ENCODE measurements at places on chromosomes 2 and 18.

DNA sequence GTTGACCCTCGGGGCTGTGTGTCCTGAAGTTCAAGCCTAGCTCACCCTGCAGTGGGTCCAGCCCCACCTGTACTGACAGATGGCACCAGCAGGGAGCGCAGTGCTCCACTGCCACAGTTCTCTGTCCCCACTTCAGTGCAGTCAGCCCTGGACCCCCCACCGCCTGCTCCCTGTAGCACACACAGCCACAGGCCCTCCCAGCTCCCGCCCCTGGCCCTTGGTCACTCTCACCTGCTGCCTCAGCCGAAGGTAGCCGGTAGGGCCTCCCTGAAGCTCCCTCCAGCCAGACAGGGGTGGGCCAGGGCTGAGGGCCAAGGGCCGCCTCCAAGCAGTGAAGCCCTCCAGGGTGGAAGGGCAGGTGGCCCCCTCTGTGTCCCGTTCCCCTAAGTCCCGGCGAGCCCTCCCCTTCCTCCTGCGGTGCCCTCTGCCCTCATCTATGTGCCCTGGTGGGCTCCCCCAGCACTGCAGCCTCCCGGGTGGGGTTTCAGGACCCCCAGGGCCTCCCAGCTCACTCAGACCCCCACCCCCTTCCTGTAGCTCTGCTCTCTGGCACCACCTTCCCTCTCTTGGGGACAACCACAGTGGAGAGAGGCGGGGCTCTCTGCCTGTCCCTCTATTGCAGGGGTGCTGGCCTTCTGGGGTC is 10.8 kb upstream of the ALPP start:
- DNase-seq: no peak

DNA sequence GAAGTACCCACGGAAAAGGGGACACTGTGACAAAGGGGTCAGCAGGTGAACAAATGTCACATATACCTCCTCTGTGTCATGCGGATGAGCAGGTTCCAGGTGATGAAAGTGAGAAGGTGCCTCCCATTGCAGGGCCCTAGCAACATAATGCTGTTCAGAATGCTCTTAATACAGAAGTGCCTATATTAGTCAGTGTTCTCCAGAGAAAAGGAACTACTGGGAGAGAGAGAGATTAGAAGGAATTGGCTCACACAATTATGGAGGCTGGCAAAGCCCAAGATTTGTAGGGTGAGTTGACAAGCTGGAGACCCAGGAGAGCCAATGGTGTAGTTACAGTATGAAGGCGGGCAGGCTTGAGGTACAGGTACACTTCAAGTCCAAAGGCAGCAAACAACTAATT is 98.1 kb upstream of the CDC42EP3 start:
- no peak for DNase-seq

GRCh38 chr2:182548031-182548950 is 121.5 kb upstream of the PDE1A start:
- DNase-seq: no peak

DNA sequence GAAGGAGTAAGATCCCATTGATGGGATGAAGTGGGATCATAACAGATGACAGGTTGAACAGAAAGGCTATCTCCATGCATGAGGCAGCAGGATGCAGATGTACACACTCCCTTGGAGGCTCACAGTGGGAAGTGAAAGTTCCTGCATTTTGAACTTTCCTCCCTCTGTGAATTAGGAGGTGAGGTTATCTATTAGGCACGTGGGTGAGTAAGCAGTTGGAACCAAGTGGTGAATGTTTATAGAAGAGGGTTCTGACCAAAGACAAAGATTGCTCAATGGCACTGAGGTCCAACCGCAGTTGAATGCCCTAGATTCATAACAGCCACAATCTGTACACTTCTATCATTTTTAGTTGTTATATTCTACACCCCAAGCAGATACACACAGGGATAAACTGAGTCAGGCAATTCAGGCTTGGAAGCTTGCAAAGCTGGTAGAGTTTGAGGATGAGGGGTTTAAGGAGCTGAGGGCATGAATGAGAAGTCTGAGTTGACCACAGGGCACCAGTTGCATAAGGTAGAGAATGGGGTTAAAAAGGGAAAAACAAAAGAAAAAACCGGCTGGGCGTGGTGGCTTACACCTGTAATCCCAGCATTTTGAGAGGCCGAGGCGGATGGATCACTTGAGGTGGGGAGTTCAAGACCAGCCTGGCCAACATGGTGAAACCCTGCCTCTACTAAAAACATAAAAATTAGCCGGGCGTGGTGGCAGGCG is 7.1 kb upstream of the KCMF1 start:
- no peak for DNase-seq

DNA sequence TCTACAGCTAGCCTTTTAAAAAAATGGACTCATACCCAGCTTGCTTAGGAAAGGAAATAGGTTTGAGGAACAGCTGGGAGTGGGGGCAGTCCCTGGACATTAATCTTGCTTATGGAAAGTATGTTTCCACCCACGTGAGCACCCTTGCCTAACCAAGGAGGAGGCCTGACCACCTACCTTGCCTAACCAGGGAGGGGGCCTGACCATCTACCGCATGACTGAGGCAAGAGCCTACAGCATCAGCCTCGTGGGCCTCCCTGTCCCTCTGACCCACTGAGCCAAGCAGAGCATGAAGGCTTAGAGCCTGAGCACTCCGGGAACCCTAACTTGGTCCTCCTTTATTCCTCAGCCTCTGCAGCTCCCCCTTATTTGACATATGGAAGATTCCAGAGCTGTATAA is 20.2 kb downstream of the PRKAG3 start:
- DNase-seq: no peak

All from activated CD4-positive, alpha-beta T cell treated with anti-CD3 and anti-CD28 coated beads, Interleukin-2, Interleukin-6, amounts not matched to agents 100 ng/mL and 50 ng/mL, durations not matched to agents 16 hours and 8 hours (primary cell).